Activated naive CD8-positive, alpha-beta T cell treated with anti-CD3 and anti-CD28 coated beads for 36 hours (primary cell): ENCODE measurements at places on chromosomes 12 and 14.
A peak's percentile ranks its signal among the peaks of the same experiment; 100 is the strongest.

DNA sequence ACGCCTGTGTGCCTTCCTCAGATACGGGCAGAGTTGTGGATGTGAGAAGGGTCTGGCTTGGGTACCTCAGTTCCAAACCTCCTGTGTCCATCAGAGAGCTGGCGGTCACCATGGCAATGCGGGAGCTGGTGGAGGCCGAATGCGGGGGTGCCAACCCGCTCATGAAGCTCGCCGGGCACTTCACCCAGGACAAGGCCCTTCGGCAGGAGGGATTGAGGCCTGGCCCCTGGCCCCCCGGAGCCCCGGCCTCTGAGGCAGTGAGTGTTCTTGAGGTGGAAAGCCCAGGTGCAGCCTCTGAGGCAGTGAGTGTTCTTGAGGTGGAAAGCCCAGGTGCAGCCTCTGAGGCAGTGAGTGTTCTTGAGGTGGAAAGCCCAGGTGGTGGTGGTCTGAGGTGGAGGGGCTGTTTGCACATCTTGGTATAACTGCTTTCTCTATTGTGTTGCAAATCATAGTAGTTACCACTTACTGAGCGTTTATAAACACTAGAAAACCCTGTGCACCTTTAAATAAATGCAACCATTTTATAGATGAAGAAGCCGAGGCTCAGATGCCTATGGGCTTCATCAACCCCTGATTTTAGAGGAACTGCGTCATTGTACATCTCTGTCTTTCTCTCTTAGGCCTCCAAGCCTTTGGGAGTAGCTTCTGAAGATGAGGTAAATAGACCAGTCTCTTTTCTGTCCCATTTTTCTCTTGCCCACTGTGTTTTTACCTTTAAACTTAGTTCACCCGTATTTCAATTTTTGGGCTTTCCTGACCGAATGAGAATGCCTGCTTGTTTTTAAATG lies 976 bp downstream of the PEX5 start:
- peak; percentile 18 for DNase-seq
- H3K36me3 ChIP-seq = peaks cover 33% of the 10 kb centered on the region
- H3K4me3 ChIP-seq = peak overlapping the region; percentile 87

- H3K36me3 ChIP-seq = no peaks in the 10 kb centered on the region
- no peak for DNase-seq
- H3K27me3 ChIP-seq = peaks cover 11% of the 10 kb centered on the region
- H3K4me1 ChIP-seq = no peaks in the 10 kb centered on the region
- H3K4me3 ChIP-seq = no peak overlapping the region
- H3K27ac ChIP-seq = no peak overlapping the region
These were observed 38.1 kb upstream of the CMKLR1 start for GRCh38 chr12:108377260-108377659.

- H3K27ac ChIP-seq = no peak overlapping the region
- no peaks in the 10 kb centered on the region for H3K4me1 ChIP-seq
- no peak overlapping the region for H3K4me3 ChIP-seq
These were observed 41.7 kb downstream of the NUAK1 start for GRCh38 chr12:106097011-106097410.

GRCh38 chr12:92628476-92628875 lies 74.3 kb upstream of the PLEKHG7 start:
- H3K4me1 ChIP-seq = no peaks in the 10 kb centered on the region
- no peak overlapping the region for H3K27ac ChIP-seq
- H3K4me3 ChIP-seq = no peak overlapping the region

GRCh38 chr12:105982022-105982421 lies 156.7 kb downstream of the NUAK1 start:
- H3K27me3 ChIP-seq = no peaks in the 10 kb centered on the region
- no peaks in the 10 kb centered on the region for H3K36me3 ChIP-seq
- DNase-seq = no peak

- H3K36me3 ChIP-seq = no peaks in the 10 kb centered on the region
- H3K4me3 ChIP-seq = peak overlapping the region; percentile 67
- H3K27ac ChIP-seq = no peak overlapping the region
- H3K4me1 ChIP-seq = peaks cover 3% of the 10 kb centered on the region
- peaks cover 23% of the 10 kb centered on the region for H3K27me3 ChIP-seq
These were observed 733 bp downstream of the TTC7B start for GRCh38 chr14:90815572-90815821.

- no peak overlapping the region for H3K27ac ChIP-seq
- no peaks in the 10 kb centered on the region for H3K27me3 ChIP-seq
- H3K4me3 ChIP-seq = no peak overlapping the region
- H3K4me1 ChIP-seq = no peaks in the 10 kb centered on the region
- no peak for DNase-seq
These were observed 486.2 kb downstream of the NELL2 start for GRCh38 chr12:44389896-44390295.

DNA sequence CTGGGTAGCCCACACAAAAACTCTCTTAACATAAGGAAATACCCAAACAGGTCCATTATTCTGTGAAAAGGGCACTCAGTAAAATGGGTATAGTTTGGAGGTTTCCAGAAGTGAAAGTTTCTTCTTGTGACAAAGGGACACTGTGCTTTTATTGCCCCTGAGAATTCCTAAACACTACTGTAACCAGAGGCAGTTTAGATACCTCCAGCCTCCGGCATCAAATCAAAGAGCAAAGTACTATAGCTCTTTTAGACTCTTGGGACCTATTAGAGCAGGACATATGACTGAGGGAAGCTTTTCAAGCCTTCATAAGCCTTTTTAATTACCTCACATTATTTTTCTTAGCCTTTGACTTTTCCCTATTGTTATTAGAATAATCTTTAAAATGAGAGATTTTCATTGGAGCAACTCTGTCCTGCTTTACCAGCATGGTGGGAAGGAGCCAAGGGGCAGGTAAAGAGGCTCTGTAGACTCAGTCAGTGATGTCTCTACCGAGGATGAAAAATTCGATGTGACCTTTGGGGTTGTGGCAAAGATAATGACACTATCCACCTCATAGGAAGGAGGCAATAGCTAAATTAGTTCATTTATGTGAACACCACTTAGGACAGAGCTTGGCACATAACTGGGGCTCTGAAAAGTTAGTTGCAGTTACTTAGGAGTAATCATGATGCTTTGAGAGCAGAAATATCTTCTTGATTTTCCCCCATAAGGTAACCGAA lies 85.1 kb downstream of the IFNG start:
- no peaks in the 10 kb centered on the region for H3K27me3 ChIP-seq
- H3K36me3 ChIP-seq = no peaks in the 10 kb centered on the region
- H3K4me3 ChIP-seq = no peak overlapping the region
- peaks cover 21% of the 10 kb centered on the region for H3K4me1 ChIP-seq

GRCh38 chr14:94685166-94685581 lies 73.0 kb downstream of the SERPINA3 start:
- H3K4me1 ChIP-seq = peaks cover 2% of the 10 kb centered on the region
- H3K27ac ChIP-seq = no peak overlapping the region
- H3K27me3 ChIP-seq = peaks cover 18% of the 10 kb centered on the region
- no peaks in the 10 kb centered on the region for H3K36me3 ChIP-seq
- DNase-seq = no peak

GRCh38 chr12:127485528-127485927 lies 781.4 kb upstream of the TMEM132C start:
- H3K36me3 ChIP-seq = no peaks in the 10 kb centered on the region
- no peak overlapping the region for H3K4me3 ChIP-seq
- H3K27me3 ChIP-seq = no peaks in the 10 kb centered on the region
- H3K4me1 ChIP-seq = no peaks in the 10 kb centered on the region
- no peak overlapping the region for H3K27ac ChIP-seq

DNA sequence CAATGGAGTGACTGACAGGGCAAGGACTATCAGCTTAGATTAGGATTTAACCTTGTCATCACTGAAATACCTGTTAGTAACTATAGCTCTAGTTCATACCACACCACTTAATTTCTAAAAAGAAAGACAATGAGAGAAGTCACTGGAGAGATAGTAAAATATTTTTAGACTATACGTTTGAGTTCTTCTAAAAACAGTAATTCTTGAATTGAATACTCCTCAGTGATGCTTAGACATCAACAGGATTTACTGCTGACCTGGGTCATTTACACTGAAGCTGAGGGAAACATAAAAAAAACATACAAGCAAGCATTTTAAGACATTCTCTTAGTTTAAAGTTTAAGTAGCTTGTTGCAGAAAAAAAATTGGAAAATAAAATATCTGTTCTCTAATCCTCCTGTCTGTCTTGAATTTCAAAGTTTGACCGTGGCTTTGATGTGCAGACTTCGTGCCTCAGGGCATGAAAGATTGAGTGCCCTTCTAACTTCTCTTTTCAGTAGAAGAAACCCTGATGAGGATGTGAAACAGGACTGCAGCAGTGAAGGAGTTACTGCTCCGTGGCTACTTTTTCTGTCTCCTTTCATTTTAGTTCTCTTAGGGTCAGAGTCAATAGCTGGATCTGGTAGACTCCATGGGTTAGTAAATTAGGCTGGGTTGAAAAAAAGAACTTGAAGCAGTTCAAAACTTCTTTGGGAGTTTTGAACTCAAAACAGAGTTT lies 172.2 kb downstream of the PTPRO start:
- no peaks in the 10 kb centered on the region for H3K36me3 ChIP-seq

- DNase-seq = no peak
- no peak overlapping the region for H3K4me3 ChIP-seq
- H3K36me3 ChIP-seq = no peaks in the 10 kb centered on the region
- peaks cover 11% of the 10 kb centered on the region for H3K4me1 ChIP-seq
- H3K27me3 ChIP-seq = peaks cover 51% of the 10 kb centered on the region
These were observed 2.1 kb downstream of the CSRP2 start for GRCh38 chr12:76876696-76877229.

- H3K36me3 ChIP-seq = no peaks in the 10 kb centered on the region
- no peaks in the 10 kb centered on the region for H3K4me1 ChIP-seq
- H3K27ac ChIP-seq = no peak overlapping the region
- no peak overlapping the region for H3K4me3 ChIP-seq
These were observed 299.2 kb upstream of the FKBP4 start for GRCh38 chr12:2495417-2496112.

DNA sequence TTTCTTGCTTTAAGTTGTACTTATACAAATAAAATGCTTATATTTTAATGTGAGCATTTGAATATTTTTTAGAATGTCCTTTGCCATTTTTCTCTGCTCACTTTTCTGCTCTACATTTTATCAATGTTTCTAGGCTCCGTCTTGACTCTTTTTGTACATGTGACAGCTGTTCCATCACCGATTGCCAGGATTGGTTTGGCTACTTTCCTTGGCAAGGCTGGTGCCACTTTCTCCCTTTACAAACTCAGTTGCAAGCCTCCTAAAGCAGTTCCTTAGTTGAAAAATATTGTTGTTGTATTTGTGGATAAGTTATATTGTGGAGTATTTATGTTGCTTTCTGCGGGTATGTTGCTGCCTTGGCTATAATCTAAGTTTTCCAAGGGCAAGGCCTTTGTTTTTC lies 63.4 kb downstream of the DACT1 start:
- H3K36me3 ChIP-seq = no peaks in the 10 kb centered on the region
- H3K27ac ChIP-seq = no peak overlapping the region
- H3K4me3 ChIP-seq = no peak overlapping the region
- no peak for DNase-seq
- no peaks in the 10 kb centered on the region for H3K4me1 ChIP-seq

DNA sequence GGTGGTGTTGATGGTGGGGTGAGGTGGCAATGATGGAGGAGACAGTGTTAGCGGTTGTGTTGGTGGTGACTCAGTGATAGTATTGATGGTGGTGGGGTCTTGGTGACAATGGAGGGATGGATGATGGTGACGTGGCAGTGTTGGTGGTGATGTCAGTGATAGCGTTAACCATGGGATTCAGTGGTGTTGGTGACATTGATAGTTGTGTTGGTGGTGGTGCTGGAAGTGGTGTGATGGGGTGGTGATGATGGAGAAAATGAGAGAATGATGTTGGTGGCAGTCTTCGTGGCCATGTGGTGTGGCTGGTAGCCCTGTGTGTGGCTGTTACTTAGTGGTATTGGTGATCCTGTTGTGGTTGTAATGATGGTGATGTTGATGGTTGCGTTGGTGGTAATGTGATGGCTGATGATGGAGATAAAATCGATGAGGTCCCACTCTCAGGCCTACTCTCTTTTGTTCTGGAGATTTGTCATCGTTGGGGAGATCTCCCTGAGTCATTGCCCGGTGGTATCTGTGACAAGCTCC lies 2.6 kb downstream of the DTX1 start:
- no peaks in the 10 kb centered on the region for H3K36me3 ChIP-seq
- no peak overlapping the region for H3K27ac ChIP-seq
- no peak overlapping the region for H3K4me3 ChIP-seq
- H3K4me1 ChIP-seq = peaks cover 2% of the 10 kb centered on the region
- DNase-seq = no peak
- H3K27me3 ChIP-seq = no peaks in the 10 kb centered on the region

DNA sequence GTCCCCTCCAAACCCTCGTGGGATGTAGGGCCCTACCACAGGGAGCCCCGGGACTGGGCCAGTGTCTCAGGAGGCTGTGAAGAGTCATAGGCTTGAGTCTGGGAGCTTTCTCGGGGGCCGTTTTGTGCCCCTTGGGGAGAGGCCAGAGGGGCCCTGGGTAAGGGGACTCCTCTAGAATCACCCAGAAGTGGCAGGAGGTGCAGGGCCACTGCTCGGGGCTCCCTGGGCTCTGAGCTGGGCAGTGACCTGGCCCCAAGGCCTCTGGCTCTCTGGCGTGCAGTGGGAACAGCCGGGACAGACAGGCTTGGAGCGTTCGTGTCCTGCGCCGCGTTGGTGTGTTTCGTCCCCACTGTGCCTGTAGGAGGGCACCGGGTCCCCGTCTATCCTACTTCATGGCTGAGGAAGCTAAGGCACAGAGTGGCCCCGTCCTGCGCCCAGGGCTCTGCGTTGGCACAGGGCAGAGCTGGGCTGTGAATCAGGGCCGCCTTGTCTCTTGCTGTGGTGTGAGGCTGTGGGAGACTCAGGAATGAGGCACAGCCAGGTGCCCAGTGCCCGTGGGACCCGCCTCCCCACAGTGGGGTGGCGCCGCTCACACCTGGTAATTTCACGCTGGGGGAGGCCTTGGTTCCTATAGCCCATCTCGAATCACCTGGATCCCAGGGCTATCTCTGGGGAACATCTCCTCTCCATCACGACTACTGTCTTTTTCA lies 23.8 kb upstream of the KIF26A start:
- H3K36me3 ChIP-seq = no peaks in the 10 kb centered on the region
- H3K4me3 ChIP-seq = no peak overlapping the region
- H3K27me3 ChIP-seq = peaks cover 37% of the 10 kb centered on the region
- no peaks in the 10 kb centered on the region for H3K4me1 ChIP-seq
- no peak overlapping the region for H3K27ac ChIP-seq

GRCh38 chr12:123905319-123905925 lies 67.2 kb downstream of the CCDC92 start:
- H3K36me3 ChIP-seq = no peaks in the 10 kb centered on the region
- peaks cover 5% of the 10 kb centered on the region for H3K27me3 ChIP-seq
- peak; percentile 59 for DNase-seq
- peaks cover 9% of the 10 kb centered on the region for H3K4me1 ChIP-seq
- no peak overlapping the region for H3K27ac ChIP-seq

DNA sequence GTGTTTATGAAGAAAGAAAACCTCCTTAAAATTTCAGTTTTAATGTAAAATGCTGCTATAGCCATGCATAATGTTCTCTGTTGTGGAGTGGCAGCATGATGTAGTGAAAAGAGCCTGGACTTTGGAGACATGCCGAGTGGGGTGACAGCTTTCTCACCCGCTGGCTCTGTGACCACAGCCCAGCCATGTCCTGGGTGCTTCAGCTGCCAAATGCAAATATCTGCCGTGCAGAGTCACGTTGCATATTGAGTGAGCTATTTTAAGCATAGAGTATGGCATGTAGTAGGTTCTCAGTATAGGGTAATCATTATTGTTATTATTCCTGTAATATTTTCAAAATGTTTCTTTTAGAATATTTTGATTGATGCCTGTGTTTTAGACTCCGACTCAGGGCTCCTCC lies 15.5 kb upstream of the TCTN2 start:
- peaks cover 11% of the 10 kb centered on the region for H3K4me1 ChIP-seq
- no peak for DNase-seq
- H3K27me3 ChIP-seq = no peaks in the 10 kb centered on the region
- H3K36me3 ChIP-seq = peaks cover 35% of the 10 kb centered on the region
- no peak overlapping the region for H3K27ac ChIP-seq

GRCh38 chr12:130339951-130340350 lies 2.3 kb downstream of the PIWIL1 start:
- no peak overlapping the region for H3K27ac ChIP-seq
- no peaks in the 10 kb centered on the region for H3K36me3 ChIP-seq
- no peak overlapping the region for H3K4me3 ChIP-seq
